ENCODE measurements at places on chromosomes 6 and 20.

- no peak for DNase-seq
- H3K4me3 ChIP-seq, result no peak overlapping the region
- no peak overlapping the region for H3K27ac ChIP-seq
- no peaks in the 10 kb centered on the region for H3K4me1 ChIP-seq
- peaks cover 28% of the 10 kb centered on the region for H3K27me3 ChIP-seq
Measured at GRCh38 chr20:63043348-63044203, 36.8 kb upstream of the BHLHE23 start.

DNA sequence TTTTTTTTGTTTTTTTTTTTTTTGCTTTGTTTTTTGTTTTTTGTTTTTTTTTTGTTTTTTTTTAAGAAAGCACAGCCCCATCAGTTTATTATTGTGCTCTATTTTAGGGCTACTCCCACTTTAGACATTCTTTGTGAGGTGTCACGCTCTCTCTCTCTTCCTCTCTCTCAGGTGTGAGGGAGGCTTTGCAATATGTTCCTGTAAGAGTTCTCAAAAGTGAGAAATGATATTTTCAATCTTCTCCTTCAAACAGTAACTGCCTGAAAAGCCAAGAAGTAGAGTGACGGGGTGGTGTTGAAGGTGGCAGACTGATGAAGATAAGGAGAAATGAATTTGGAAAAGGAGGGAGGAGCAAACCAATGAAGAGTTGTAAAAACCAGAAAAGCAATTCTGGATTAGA, 28.3 kb upstream of the HDAC2 start:
- peaks cover 8% of the 10 kb centered on the region for H3K27me3 ChIP-seq
- no peak overlapping the region for H3K27ac ChIP-seq
- H3K36me3 ChIP-seq, result no peaks in the 10 kb centered on the region
- H3K4me3 ChIP-seq, result no peak overlapping the region
- DNase-seq, result no peak

GRCh38 chr6:118100717-118101116, 193.7 kb downstream of the SLC35F1 start:
- H3K4me3 ChIP-seq, result no peak overlapping the region
- H3K27ac ChIP-seq, result no peak overlapping the region
- DNase-seq, result no peak

DNA sequence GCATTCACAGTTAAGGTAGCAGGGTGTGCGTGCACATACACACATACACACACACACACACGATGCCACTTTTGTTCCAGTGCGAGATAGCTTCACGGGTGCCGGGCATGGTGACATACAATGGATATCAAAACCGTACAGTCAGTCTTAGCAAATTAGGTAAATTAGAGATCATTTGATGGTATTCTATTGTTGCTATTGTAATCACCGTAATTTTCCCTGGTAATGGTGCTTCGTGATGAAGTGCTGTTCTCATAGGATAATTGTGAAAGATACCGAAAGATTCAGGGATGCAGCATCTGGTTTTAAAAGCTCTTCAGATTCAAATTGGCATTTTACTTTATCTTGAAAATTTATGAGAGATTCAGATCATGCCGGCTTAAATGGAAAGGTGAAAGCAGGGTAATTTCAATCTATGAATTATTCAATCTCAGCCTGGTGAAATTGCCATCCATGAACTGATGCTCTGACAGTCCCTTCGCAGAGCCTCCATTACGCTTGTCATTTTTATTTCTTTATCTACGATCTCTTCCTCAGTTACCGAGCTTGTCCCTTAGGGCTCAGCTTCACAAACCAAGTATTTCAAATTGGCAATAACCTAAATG, 71.3 kb upstream of the SOX4 start:
- no peaks in the 10 kb centered on the region for H3K36me3 ChIP-seq
- H3K4me3 ChIP-seq, result no peak overlapping the region
- no peak overlapping the region for H3K27ac ChIP-seq

- no peak overlapping the region for H3K27ac ChIP-seq
- no peak overlapping the region for H3K4me3 ChIP-seq
- H3K36me3 ChIP-seq, result no peaks in the 10 kb centered on the region
Measured at GRCh38 chr6:17385660-17386059, 7.7 kb upstream of the CAP2 start.

GRCh38 chr20:44644667-44645131, 6.8 kb downstream of the ADA start:
- H3K27me3 ChIP-seq, result no peaks in the 10 kb centered on the region
- peak overlapping the region; percentile 82 for H3K4me3 ChIP-seq
- H3K36me3 ChIP-seq, result peaks cover 8% of the 10 kb centered on the region
- H3K27ac ChIP-seq, result peak overlapping the region; percentile 98
- peaks cover 40% of the 10 kb centered on the region for H3K4me1 ChIP-seq
- DNase-seq, result peak; percentile 54

DNA sequence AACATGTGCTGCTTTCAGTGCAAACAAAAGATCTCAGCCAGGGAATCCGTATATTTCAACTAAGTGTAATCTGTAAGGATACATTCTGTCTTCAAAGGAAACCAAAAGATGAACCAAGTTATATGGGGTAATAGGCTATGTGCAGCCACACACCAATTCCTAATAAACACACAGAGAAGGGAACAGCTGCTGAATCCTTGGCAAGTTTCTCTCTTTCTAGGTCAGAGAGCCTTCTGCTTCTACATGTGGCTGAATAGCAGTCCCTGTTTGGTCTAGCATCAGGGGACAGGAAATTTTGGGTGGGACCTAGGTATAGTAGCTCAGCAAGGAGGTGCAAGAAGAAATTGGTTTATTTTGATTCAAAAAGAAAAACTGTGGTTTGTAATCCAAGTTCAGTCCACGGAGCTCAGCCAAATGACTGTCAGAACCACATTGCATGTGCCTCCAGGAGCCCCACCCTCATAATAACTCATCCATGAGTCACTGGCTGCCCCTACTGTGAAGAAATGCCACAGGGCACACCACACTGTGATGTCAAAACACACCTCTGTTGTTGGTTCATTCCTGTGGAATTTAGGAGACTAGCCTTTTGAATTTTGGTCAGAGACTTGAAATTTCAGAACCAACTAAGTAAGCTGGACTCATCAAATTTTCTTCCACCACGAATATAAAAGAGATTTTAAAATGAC, 21.1 kb downstream of the SPTLC3 start:
- DNase-seq, result no peak
- H3K27ac ChIP-seq, result no peak overlapping the region
- H3K4me3 ChIP-seq, result no peak overlapping the region
- no peaks in the 10 kb centered on the region for H3K36me3 ChIP-seq

GRCh38 chr6:13427801-13428582, 59.4 kb downstream of the GFOD1 start:
- peak overlapping the region; percentile 77 for H3K4me3 ChIP-seq
- peaks cover 42% of the 10 kb centered on the region for H3K4me1 ChIP-seq
- DNase-seq, result peak; percentile 57
- no peaks in the 10 kb centered on the region for H3K27me3 ChIP-seq
- peak overlapping the region; percentile 61 for H3K27ac ChIP-seq
- no peaks in the 10 kb centered on the region for H3K36me3 ChIP-seq

DNA sequence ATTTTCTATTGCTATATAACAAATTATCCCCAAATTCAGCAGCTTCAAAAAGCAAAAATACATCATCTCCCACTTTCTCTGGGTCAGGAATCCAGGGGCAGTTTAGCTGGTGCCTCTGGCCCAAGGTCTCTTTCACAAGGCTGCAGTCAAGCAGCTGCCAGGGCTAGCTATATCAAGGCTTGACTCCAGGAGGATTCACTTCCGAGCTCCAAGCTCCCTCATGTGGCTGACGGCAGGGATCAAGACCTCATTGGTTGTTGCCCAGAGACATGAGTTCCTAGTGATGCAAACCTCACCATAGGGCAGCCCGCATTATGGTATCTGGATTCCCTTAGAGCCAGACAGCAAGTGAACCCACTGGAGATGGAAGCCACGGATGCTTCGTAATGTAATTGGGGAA, 1.3 kb upstream of the VNN1 start:
- H3K4me1 ChIP-seq, result no peaks in the 10 kb centered on the region
- DNase-seq, result no peak
- H3K36me3 ChIP-seq, result no peaks in the 10 kb centered on the region
- no peak overlapping the region for H3K27ac ChIP-seq
- peaks cover 14% of the 10 kb centered on the region for H3K27me3 ChIP-seq

GRCh38 chr6:71298459-71298858, 9.8 kb downstream of the OGFRL1 start:
- H3K4me1 ChIP-seq, result no peaks in the 10 kb centered on the region
- H3K36me3 ChIP-seq, result peaks cover 66% of the 10 kb centered on the region
- H3K4me3 ChIP-seq, result no peak overlapping the region
- H3K27me3 ChIP-seq, result no peaks in the 10 kb centered on the region
- DNase-seq, result no peak

DNA sequence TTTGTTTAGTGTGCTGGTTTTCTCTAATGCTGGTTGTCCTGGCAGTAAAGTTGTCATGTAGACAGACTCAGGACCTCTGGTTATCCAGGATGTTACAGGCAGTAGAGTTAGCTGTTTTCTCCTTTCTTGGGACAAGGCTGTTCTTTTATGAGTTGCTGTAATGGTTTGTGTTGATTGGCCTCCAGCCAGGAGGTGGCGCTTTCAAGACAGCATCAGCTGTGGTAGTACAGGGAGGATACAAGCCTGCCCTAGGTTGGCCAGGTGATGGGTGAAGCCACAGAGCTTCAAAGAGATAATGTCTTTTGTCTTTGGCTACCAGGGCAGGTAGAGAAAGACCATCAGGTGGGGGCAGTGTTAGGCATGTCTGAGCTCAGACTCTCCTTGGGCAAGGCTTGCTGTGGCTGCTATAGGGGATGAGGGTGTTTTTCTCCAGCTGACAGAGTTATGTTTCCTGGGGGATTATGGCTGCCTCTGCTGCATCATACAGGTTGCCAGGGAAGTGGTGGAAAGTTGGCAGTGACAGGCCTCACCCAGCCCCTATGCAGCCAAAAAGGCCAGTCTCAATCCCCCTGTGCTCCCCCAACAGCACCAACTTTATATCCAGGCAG, 127.2 kb upstream of the TAB2 start:
- no peak for DNase-seq
- H3K36me3 ChIP-seq, result peaks cover 3% of the 10 kb centered on the region
- H3K4me3 ChIP-seq, result no peak overlapping the region
- no peaks in the 10 kb centered on the region for H3K27me3 ChIP-seq
- peak overlapping the region; percentile 22 for H3K27ac ChIP-seq
- H3K4me1 ChIP-seq, result peaks cover 17% of the 10 kb centered on the region

- no peak for DNase-seq
- H3K27me3 ChIP-seq, result no peaks in the 10 kb centered on the region
- peaks cover 34% of the 10 kb centered on the region for H3K4me1 ChIP-seq
- H3K27ac ChIP-seq, result peak overlapping the region; percentile 75
- peak overlapping the region; percentile 37 for H3K4me3 ChIP-seq
Measured at GRCh38 chr6:11330413-11330760, 97.9 kb upstream of the NEDD9 start.

DNA sequence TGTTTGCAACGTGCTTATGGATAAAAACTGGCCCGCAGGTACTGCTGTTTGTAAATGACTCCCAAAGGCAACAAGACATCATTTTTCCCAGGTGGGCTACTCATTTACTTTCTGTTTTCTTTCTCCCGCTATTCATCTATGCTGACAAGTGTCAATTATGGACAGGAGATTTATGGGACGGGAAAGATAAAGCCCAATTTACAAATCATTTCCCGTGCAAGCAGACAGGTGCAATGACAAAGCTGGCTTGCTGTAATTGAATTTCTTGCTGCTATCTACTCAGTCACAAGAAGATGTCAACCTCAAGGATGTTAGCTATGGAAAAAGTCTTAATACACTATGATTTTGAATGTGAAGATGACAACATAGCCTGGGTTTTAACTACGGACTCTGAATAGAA, 125.5 kb downstream of the EPHA7 start:
- no peaks in the 10 kb centered on the region for H3K4me1 ChIP-seq
- H3K27ac ChIP-seq, result no peak overlapping the region
- H3K36me3 ChIP-seq, result no peaks in the 10 kb centered on the region
- no peaks in the 10 kb centered on the region for H3K27me3 ChIP-seq

DNA sequence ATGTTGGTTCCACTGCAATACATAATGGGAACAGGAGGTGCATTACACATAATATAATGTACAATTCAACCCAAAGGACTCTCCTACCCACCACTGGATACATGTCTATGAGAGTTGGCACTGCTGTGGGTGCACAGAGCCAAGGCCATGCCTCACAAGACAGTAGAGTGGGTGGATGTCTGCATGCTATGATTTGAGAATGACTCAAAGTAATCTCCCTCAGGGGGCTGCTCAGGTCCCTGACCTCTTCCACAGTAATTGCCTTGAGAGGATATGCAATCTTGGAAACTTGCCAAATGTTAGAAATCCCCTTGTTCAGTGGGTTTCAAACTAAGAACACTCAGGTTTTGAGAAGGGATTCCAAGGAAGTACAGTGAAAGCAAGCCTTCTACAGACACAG, 79.0 kb downstream of the ANKEF1 start:
- H3K27ac ChIP-seq, result no peak overlapping the region
- no peak overlapping the region for H3K4me3 ChIP-seq
- H3K36me3 ChIP-seq, result no peaks in the 10 kb centered on the region
- peaks cover 3% of the 10 kb centered on the region for H3K27me3 ChIP-seq

DNA sequence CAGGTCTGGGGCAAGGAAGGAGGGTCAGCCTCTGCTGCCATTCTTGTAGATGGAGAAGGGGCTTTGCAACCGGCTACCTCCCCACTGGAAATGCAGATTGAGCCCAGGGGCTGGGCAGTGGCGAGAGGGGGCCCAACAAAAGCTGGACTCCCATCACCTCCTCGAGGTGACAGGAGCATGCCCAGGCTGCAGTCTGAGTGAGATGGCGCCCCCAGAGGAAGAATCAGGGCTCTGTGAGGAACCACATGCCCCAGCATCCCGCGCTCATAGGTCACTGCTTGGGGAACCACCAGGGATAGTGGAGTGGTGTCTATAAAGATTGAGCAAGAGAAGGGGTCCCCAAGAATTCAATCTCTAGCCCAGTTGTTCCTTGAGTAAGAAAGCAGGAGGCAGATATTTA, 31.6 kb upstream of the NEDD9 start:
- DNase-seq, result no peak
- no peak overlapping the region for H3K4me3 ChIP-seq
- H3K36me3 ChIP-seq, result no peaks in the 10 kb centered on the region

GRCh38 chr6:127518710-127519468, at the start of gene MTCL3:
Gene MTCL3 (minus strand): TSS chr6:127519335.
- peaks cover 52% of the 10 kb centered on the region for H3K27me3 ChIP-seq
- no peak within 1 kb of the TSS for H3K27ac ChIP-seq
- no peak for DNase-seq

GRCh38 chr20:6519556-6519955, 247.9 kb upstream of the BMP2 start:
- no peak overlapping the region for H3K27ac ChIP-seq
- H3K27me3 ChIP-seq, result no peaks in the 10 kb centered on the region
- no peaks in the 10 kb centered on the region for H3K4me1 ChIP-seq
- no peak overlapping the region for H3K4me3 ChIP-seq
- peaks cover 9% of the 10 kb centered on the region for H3K36me3 ChIP-seq

DNA sequence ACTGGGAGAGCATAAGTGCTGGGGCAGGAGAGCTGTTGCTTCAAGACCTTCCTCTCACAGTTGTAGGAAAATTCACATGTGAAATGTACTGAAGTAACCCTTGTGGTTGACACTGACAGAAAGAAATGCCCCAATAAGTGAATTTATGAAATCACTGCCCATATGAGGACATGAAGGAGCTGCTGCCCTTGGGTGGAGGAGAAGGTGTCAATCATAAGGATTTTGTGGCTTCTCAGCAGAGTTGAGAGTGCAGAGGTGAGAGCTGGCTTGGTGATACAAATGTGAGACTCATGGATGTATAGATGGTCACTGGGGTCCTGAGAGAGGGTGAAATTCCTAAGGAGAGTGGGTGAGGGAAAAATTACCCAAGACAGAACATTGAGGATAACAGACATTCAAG, 33.9 kb upstream of the CMTR1 start:
- H3K4me3 ChIP-seq, result no peak overlapping the region
- H3K36me3 ChIP-seq, result no peaks in the 10 kb centered on the region
- no peaks in the 10 kb centered on the region for H3K4me1 ChIP-seq
- no peak overlapping the region for H3K27ac ChIP-seq
- peaks cover 2% of the 10 kb centered on the region for H3K27me3 ChIP-seq

Data from naive thymus-derived CD8-positive, alpha-beta T cell (primary cell).